NCI-H748 treated with DMSO at 0.1 percent for 48 hours (cell line): ENCODE measurements at places on chromosomes 2 and 18.

- DNase-seq: no peak
These were observed 402.9 kb upstream of the PKDCC start for GRCh38 chr2:41644936-41645335.

- peak; percentile 14 for DNase-seq
These were observed 80.0 kb downstream of the EXOC6B start for GRCh38 chr2:72745679-72746368.

- no peak for DNase-seq
These were observed 228.5 kb upstream of the ZEB2 start for GRCh38 chr2:144748443-144748842.

DNA sequence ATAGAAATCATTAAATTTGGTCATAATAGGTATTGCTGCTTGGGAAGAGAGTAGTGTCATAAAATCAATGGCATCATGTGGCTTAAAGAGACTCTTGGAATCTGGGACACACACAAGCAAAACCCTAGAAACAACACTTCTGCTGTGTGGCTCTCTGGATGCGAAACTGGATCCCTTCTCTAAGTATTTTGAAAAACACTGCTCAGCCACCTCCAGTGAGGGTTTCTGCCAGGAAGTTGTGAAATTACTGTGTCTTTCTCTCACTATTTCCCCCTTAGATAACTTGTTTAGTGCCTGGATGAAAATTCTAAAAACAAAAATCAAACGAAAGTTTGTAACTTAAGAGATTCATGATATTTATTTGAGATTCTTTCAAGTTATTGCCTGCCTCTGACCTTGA, 163.8 kb downstream of the RHBDD1 start:
- DNase-seq: no peak

DNA sequence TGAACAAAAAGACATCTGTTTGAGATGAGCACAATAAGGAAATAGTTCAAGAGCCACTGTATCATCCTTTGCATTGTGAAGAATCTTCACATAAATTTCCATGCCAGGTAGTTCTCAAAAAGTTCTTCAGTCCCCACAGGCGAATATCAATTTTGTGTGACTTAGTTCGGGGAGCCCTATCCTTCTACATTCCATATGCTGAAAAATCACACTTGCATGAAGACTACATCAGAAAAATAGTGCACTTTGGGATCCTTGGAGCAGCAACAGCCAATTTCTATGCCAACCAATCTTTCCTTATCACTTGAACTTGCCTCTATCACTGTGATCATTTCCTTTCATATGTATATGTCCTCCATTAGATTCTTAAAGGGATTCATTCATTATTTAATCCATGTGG, 830.6 kb upstream of the POU3F3 start:
- DNase-seq: no peak

GRCh38 chr18:2468051-2468450, 103.3 kb downstream of the METTL4 start:
- DNase-seq: no peak

GRCh38 chr2:42084231-42084671, 36.4 kb downstream of the PKDCC start:
- no peak for DNase-seq

DNA sequence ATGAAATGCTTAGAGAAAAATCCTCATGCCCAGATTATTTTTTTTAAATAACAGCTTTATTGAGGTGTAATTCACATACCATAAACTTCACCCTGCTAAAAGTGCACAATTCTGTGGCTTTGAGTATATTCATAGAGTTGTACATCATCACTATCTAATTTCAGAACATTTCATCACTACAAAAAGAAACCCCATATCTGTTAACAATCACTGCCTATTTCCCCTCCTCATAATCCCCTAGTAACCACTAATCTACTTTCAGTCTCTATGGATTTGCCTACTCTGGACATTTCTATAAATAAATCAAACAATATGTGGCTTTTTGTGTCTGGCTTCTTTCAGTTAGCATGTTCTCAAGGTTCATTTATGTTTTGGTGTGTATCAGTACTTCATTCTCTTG, 51.4 kb downstream of the OSBPL1A start:
- no peak for DNase-seq

GRCh38 chr2:191245046-191245868, at the start of gene MYO1B:
TSS of gene MYO1B (plus strand) at chr2:191245404. CDS start at chr2:191276896, 31,492 bp downstream.
- peak; percentile 75 for DNase-seq

- DNase-seq: no peak
These were observed 1.7 kb downstream of the SIX3 start for GRCh38 chr2:44943031-44943692.

GRCh38 chr2:241091201-241091600, 10.9 kb downstream of the MTERF4 start:
- DNase-seq: no peak

GRCh38 chr18:74989134-74989533, 219.8 kb downstream of the PTGR3 start:
- DNase-seq: no peak

- DNase-seq: no peak
These were observed 51.4 kb downstream of the SLC8A1 start for GRCh38 chr2:40400336-40400953.

GRCh38 chr2:66498289-66498975, 63.5 kb downstream of the MEIS1 start:
- DNase-seq: no peak

GRCh38 chr2:68466361-68466777, 725 bp downstream of the FBXO48 start:
- no peak for DNase-seq

DNA sequence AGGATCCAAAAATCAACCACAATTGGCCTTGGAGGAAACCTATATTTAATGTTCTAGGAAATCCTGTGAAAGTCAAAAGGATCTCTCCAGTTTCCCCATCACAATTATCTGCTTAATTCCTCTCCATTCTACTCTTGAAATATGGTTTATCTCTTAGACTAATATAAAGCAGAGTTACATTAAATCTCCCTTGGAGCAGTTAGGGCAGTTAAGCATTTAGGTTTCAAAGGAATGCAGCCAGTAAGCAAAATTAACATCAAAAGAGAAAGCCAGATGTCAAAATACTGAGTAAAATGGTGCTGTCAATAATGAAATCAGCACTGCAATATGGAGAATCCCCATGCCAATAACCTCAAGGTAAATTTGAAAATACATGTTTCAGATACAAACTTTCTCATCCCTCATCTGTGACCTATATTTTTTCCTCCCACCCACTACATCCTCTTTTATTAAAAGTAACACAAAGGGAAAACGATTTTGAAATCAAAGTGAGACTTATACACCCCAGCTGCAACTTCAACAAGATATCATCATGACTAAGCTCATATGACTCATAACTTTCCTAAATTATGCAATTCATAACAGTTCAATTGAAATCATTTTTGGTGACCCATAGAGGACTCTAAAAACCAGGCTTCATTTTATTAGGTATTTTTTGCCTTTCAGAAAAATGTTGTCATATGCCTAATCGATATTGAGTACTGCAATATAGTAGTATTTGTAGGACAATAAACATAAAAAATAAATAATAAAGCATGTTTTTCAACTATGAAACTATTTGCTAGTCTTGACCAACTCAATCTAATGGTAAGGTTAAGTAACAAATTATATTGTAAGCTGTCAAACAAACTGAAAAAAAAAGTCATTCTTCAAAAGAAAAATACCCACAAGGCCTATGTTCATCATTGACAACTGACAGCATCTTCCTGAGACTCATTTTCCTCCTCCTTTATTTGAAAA, 3.1 kb downstream of the ADAM17 start:
- DNase-seq: no peak

DNA sequence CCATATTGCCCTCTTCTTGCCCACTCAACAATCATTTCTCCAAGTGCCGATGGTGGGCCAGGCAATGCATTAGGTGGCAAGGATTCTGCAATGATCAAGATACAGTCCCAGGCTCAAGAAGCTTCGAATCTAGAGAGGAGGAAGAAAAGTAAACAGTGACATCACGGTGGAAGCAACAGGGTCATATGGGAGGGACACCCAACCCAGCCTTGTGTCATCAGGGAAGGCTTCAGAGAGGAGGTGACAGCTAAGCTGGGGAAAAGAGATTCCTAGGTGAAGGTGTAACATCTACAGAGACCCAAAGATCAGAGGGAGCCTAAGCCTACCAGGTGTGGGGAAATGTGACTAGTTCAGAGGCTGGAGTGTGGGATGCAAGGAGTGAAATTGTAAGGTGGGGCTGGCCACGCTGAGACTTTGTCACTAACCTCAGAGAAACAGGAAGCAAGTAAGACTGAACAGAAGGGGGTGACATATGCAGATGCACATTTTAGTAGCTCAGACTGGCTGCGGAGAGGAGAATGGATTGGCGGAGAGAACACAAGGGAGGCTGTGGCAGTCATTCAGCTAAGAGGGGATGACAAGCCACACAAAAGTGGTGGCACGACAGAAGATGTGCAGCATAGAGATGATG, 104.9 kb downstream of the ANKRD44 start:
- DNase-seq: no peak

GRCh38 chr2:195647302-195647701, 9.7 kb upstream of the SLC39A10 start:
- DNase-seq: no peak

DNA sequence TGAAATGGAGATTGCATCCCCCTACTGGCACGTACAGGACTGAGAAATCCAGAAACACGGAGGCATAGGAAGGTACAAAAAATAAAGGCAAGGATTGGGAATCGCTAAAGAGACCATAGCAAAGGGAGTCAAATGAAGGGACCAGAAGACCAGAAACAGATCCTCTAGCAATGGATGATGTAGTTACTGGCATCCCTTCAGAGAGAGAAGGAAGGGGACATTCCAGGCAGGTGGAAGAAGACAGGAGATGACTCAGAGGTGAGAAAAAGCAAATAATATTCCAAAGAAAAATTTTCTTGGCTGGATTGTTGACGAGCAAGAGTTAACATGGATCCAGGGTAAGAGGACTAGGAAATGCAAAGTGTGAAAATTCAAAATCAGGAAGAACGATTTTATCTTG, 78.4 kb upstream of the FZD7 start:
- DNase-seq: no peak

GRCh38 chr2:101854877-101855276, 136.9 kb upstream of the IL1R2 start:
- DNase-seq: no peak

- no peak for DNase-seq
These were observed 52.3 kb upstream of the SLC39A10 start for GRCh38 chr2:195604706-195605105.

- DNase-seq: no peak
These were observed at the start of gene PAX3 for GRCh38 chr2:222298311-222299150. TSS of gene PAX3 (minus strand) at chr2:222298998. CDS start at chr2:222298615, 383 bp downstream.

- peak; percentile 15 for DNase-seq
These were observed 12.0 kb upstream of the NTSR2 start for GRCh38 chr2:11681722-11682589.

DNA sequence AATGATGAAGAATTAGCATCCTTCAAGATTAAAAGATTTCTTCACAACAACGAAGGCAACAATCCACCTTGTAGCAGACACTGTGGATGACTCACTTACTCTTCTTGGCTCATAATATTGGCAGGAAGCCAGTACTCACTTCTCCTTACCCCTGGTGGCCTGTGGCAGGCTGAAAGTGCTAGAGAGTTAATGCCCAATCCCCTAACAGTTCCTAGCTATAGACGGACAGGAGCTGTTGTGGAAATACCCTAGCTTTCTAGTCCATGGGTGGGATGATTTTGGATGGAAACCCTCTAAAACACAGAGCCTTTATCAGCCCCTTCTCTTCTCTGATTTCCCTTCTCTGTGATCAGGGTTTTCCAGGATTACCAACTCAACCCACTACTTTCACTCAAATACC, 128.6 kb upstream of the NYAP2 start:
- peak; percentile 48 for DNase-seq

DNA sequence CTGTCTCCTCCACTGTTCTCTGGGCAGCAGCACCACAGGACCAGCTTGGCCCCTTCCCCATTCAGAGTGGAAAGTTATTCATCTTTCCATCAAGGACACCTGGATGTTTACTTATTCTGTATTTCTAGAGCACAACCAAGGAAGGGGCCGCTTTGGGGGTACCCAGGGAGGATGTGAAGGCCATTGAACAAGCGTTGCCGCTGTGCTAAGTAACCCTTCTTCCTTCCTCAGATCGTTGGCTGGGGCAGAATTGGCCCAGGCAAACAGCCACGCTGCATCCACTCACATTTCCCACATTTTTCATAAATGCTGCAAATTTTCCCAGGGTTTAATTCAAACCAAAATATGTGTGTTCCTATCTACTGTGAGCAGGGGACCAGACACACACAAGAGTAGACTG, 76.2 kb upstream of the NPAS2 start:
- DNase-seq: no peak

DNA sequence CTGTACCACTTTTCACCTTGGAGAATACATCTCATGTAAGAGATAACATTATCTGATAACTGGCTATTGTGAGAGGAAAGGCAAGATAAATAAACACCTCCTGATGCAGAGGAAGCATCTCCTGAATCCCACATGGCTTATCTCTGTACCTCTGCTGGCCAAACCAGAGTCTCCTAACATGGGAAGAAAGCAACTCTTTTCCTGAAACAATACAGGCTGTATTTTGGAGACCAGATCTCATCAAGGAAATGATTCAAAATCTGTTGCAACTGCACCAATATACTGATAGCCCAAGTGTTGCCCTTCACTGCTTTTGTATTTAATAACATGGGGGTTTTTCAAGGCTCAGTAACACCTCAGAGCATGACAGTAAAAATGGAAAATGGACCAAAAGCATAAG, 106.9 kb downstream of the MREG start:
- DNase-seq: peak; percentile 14

DNA sequence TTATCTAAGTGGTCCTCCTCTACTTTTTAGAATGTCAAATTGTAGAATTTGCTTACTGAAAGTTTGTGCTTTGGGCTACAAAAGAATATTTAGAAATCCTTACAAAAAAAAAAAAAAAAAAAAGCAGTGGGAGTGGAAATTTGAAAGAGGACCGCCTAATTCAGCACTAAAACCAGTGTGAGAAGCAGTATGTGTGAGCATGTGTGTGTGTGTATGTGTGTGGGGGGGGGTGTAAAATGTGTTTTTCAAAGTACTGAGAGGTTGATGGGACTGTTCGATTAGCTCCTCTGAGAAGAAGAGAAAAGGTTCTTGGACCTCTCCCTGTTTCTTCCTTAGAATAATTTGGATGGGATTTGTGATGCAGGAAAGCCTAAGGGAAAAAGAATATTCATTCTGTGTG, at the start of gene VIT:
Gene VIT (plus strand): TSS at position 175 of the 400 bp plus-strand sequence. CDS start 19,664 bp downstream, outside the sequence.
- DNase-seq: no peak

DNA sequence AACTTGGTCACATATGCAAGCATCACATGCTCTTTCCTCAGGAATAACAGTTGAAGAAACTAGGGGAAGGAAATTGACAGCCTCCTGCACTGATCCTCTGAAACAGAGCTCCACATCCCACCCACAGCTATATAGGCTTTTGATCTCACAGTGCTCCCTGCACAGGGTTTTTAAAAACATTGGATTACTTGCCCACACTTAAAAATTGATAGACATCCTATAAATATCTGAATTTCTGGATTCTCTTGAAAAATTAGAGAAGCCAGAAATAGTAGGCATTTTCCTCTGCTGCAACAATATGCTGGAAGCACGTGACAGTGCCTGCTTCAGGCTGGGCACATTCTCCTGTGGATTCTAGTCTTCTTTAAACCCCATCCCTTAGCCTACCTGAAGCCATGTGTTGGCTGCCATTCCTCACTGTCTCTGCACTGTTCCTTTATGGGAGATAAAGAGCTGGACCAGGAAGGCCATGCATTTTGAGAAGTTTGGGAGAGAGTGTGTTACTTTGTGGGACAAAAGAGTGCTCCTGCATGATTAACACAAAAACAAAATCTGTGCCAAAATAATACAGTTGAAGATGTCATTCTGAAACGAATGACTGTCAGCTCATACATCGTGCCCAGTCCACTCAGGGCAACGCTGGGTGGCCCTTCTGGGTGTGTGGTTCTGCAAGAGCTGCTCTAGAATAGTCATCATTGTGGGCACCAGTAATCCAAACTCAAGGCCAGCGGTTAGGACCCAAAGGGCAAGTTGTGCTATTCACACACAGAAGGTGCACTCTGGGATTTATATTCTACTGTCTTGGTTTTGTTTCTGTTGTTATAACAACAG, 59.8 kb downstream of the GYPC start:
- no peak for DNase-seq
